ENCODE measurements at places on chromosomes 16 and 17.

- no peak for DNase-seq
Observed at GRCh38 chr16:17069681-17070080, 401.1 kb downstream of the XYLT1 start.

- no peak for DNase-seq
Observed at GRCh38 chr17:38894276-38894675, 24.4 kb downstream of the LASP1 start.

- no peak for DNase-seq
Observed at GRCh38 chr17:12376276-12376675, 289.4 kb upstream of the MYOCD start.

DNA sequence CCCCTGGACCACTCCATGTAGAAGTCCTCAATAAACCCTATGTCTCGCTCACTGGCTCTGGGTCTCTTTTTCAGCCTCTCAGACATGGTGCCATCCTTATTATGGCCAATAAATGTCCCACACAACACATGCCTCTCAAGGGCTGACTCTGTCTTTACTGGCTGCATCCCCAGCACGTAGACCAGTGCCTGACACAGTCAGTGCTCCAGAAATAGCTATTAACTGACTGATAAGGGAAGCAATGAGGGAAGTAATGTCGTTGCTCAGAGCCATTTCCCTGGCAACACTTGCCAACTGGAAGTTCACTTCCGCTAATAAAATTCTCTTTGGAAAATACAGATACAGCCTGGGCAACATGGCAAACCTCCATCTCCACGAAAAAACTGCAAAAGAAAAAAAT lies 19.1 kb upstream of the APOH start:
- DNase-seq, result no peak

DNA sequence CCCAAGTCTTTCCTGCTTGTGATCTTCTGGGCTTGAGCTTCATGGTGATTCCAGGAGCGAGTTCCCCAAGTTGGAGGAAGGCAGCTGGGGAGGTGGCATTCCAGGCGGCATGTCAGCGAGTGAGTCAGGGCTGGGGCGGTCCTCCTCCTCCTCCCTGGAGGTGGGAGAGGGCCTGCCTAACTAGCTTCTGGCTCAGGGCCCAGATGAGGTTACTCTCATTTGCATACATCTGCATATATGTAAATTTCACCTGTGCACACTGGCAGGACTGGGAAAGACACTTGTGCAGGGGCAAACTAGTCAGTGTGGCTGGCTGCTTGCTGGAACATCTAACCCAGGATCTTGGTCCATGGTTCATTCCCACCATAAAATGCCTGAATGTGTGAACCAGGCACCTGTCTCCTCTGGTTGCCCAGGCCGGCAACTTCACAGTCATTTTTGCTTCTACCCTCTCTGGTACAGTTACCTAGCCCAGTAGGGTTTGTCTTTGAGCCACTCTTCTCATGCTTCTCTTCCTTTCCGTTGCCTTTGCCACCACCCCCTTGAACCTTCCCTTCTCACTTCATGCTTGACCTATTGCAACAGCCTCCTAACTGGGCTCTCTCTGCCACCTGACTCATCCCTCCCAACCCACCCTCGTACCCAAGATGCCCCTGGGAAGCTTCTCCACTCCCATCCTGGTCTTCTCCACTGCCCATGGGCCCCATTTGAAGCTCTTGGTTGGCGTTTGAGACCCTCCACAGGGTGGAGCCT lies 9.6 kb upstream of the DLX4 start:
- no peak for DNase-seq

DNA sequence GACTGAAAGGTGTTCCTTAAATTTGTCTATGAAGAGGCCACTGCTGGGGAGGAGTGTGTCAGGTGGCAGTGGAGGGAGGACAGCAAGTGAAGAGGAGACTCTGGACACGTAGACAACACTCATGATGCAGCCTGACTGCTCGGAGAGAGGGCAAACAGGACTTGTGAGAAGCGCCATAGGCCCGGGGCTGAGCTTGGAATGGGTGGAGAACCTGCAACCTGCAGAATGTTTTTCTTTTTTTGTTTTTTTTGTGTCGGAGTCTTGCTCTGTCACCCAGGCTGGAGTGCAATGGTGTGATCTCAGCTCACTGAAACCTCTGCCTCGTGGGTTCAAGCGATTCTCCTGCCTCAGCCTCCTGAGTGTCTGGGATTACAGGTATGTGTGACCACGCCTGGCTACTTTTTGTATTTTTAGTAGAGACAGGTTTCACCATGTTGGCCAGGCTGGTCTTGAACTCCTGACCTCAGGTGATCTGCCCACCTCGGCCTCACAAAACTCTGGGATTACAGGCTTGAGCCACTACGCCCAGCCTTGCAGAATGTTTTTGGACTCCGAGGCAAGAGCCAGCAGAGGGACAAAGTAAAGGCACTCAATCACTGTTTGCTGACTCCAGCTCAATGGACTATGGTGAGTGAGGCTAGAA lies 18.9 kb upstream of the C17orf58 start:
- DNase-seq, result no peak

- no peak for DNase-seq
Observed at GRCh38 chr16:87877942-87878507, 8.7 kb upstream of the SLC7A5 start.

- DNase-seq, result no peak
Observed at GRCh38 chr16:23323224-23324030, 21.3 kb downstream of the SCNN1B start.

GRCh38 chr17:28749516-28750177 lies 5.8 kb downstream of the TRAF4 start:
- DNase-seq, result no peak

DNA sequence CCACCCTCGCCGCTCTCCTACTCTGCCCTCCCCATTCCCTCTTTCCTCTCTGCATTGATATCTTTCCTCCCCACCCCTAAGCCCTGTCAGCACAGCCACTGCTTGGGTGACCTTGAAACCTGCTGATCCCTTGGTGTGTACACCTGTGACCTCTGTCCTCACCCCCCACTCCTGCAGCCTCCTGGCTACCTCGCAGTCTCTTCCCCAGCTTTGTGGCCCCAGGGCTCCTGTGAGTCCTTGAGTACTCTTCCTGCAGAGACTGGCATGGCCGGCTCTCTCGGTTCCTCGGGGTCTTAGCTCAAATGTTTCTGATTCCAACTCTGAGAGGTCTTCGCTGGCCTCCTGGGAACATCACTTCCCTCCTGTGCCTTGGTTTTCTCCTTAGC lies 31.7 kb downstream of the ADCY7 start:
- no peak for DNase-seq

Measured in activated CD4-positive, alpha-beta T cell treated with anti-CD3 and anti-CD28 coated beads, Interleukin-2, amount 50 U/mL, for 48 hours (primary cell).